ENCODE measurements at places on chromosomes 5 and 9. TPM values are rescaled to one million over a fixed set of nuclear protein-coding genes. Genes with fewer than 3 reads are reported as not detected.

FABP6 gene
- 1.3 TPM for polyA plus RNA-seq

DNA sequence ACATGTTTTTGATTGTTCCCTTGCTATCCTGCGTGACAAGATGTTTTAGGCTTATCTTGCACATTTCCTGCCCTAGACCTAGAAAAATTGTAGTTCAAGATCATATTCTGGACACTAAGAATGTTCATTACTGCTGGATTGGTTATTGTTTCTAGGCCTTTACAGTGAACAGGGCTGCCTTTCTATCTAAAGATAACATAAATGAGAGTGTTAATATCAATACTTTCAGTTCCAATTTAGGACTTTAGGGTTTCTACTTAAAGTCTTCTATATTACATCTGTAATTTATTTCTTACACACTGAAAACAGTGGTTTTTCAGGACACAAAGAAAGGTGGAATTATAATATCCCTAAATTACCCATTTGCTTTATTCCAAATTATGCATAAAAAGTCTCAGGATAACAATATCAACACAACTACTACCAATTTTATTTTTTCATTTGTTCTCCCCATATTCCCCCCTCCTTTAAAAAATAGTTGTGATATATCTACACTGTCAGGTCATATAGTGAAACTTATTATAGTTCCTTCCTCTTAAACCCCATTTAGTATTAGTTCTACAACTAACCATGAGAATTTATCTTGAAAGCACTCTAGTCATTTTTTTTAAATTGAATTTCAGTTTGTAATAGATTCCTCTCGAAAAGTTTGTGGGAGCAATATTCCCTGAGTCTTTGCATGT, 293.9 kb upstream of the RIOK2 start:
- no peak for DNase-seq

- peak; percentile 16 for DNase-seq
These were observed 288.0 kb upstream of the SMARCA2 start for GRCh38 chr9:1726993-1727759.

DNA sequence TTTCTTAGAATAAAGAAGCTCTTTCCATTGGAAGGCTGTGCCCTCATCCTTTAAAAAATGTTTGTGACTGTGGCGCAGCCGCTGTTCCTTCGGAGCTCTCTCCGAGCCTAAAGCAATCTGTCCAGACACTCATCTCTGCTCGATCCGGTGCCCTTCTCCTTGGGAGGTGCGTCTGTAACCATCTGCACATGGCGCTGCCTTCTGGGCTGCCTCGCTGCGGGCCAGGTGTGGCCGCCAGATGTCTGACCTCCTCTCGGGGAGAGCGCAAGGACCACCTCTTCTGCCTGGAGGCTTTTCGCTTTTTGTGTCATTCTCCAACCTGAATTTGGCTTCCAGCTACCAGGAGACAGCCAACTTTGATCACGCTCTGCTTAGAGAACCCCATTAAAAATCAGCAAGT, 153.4 kb upstream of the PTCH1 start:
- DNase-seq, result peak; percentile 57

IL7R gene
- polyA plus RNA-seq, result 4.5 TPM

C6 gene
- polyA plus RNA-seq, result 0.02 TPM

GRXCR2 gene
- not detected for polyA plus RNA-seq

GRCh38 chr5:169636477-169637084, 494 bp upstream of the DOCK2 start:
- no peak for DNase-seq

DNA sequence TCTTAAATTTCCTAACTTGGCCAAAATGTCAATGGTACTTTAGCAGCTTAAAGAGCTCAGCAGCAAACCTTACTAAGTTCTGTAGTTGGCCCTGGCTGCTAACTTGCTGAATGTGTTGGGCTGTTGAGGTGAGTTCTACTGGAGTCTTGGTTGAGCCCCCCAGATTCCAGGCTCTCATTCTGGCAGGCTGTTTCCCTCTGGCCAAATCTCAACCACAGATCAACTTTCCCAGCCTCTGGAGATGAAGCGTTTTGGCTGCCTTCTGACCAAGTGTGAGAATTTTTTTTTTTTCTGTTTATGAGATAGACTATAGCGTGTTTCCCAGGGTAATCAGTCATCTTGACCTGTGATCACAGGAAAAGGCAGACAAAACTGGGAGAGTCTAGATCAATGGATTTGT, 343.7 kb downstream of the EBF1 start:
- DNase-seq, result no peak

DMGDH gene
- 0.56 TPM for polyA plus RNA-seq

DNA sequence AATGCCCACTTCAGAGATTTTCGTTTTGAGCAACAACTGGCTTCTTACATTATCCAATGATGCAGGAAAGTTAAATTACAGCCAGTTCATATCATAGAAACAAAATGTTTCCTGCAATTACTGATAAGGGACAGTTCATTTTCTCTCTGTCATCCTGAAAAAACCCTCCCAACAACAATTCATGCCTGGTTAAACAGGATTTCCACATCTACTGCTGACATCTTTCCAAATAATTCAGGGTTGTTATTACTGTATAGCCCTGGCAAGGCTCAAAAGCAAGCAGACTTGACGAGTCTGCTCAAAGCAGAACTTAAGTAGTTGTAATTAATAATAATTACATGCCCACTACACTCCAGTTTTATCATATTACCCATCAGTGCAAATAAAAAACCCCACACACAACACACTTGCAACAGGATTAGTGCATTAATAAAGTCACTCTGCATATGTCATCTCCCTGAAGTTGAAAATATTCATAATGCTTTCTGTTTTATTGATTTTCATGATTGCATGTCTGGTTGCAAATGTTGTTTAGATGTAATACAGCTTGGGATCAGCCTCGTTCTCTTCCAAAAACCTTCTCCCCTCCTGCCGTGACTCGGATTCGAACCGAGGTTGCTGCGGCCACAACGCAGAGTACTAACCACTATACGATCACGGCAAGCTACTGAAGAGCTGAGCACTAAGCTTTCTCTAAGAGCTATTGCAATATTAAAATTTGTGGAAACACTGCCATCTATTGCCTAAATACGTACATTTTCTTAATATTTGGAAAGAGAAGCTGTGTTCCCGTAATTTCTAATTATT, 119.6 kb upstream of the NFIB start:
- DNase-seq, result peak; percentile 42

DNA sequence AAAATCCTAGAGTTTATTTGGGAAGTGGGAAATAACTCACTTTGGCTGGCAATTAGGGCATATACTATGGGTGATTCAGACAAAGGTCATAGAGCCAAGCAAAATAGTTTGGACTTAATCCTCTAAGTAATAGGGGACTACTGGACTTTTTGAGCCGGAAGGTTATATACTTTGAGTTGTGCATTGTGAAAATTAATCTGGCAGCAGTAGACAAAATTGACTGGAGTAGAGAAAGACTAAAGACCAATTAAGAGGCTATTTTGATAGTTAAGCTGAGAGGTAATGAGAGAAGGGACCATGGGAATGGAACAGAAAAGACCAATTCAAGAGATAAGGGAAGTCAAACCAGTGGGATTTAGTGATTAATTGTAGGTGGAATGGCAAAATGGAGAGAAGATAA, 28.9 kb downstream of the COX7C start:
- DNase-seq, result no peak

ALDOB gene
- polyA plus RNA-seq, result not detected

DNA sequence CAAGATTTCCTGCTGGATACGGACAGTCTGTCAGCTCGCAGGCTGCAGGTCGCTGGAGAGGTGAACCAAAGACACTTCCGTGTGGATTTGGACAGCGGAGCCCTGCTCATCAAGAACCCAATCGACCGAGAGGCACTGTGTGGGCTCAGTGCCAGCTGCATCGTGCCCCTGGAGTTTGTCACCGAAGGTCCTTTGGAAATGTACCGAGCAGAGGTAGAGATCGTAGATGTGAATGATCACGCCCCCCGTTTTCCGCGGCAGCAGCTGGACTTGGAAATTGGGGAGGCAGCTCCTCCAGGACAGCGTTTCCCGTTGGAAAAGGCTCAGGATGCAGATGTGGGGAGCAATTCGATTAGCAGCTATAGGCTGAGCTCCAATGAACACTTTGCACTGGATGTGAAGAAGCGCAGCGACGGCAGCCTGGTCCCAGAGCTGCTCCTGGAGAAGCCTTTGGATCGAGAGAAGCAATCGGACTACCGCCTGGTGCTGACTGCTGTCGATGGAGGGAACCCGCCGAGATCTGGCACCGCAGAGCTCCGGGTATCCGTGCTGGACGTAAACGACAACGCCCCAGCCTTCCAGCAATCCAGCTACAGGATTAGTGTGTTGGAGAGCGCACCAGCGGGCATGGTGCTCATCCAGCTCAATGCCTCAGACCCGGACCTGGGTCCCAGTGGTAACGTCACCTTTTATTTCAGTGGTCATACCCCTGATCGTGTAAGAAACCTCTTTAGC, 658 bp downstream of the PCDHGC4 start:
- DNase-seq, result peak; percentile 57

GRCh38 chr9:128082151-128082550, 14.1 kb downstream of the SLC25A25 start:
- no peak for DNase-seq

SARDH gene
- polyA plus RNA-seq, result 5.9 TPM

FIBCD1 gene
- 1.3 TPM for polyA plus RNA-seq

ASPN gene
- 1.7 TPM for polyA plus RNA-seq

DNA sequence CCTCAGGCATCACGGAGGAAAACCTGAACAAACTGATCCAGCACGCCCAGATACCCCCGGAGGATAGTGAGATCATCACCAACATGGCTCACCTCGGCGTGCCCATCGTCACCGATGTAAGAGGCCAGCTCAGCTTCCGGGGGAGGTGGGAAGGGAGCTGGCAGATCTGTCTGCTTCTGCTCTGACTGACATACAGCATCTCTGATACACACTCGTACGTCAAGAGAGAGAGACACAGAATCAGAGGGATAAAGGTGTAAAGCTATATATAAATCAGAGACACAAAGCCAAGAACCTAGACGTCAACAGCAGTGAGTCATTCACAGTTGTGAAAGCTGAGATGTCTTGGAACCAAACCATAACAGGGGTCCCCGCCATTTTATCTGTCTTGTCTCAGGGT, 30.1 kb upstream of the CFAP157 start:
- no peak for DNase-seq

All from SK-N-SH (cell line).